ENCODE measurements at places on chromosomes 5 and 9.
A peak's percentile ranks its signal among the peaks of the same experiment; 100 is the strongest.

DNA sequence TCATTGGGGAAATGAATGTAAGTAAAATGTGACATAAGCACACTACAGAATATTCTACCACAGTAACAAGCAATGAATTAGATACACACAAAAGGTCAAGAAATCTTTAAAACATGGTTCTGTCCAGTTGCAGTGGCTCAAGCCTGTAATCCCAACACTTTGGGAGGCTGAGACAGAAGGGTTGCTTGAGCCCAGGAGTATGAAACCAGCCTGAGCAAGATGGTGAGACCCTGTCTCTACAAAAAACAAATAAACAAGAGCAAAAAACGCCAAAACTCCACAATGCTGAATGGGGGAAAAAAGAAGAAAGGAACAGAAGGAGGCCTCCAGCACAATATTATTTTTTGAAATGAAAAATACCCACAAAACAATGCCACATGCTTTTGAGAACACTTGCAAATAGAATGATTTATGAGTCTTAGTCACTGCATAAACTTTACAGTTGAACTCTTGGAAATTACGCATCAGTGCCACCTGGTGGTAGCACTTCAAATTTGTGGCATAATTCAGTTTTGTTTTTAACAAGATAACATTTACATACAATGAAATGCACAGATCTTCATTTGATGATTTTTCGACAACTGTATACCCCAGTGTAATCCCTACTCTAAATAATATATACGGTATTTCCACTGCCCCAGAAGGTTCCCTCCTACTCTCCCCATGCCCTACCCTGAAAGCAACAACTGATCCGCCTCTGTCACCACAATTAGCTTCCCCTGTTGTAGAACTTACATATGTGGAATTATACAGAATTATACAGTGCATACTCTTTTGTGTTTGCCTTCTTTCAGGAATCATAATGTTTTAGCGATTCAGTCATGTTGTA, 14.4 kb upstream of the SPINK4 start:
- DNase-seq, result peak; percentile 81

DNA sequence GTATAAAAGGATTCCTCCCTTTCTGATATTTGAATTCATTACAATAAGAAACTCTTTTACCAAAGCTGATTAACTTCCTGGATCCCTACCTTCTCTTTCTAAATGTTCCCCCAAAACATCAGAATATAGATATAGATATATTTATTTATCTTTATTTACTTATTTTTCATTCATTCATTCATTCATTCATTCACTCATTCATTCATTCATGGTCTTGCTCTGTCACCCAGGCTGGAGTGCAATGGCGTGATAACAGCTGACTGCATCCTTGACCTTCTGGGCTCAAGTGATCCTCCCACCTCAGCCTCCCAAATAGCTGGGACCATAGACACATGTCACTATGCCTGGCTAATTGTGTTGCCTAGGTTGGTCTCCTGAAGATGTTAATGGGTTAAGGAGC, 30.7 kb downstream of the GIN1 start:
- no peak for DNase-seq

GRCh38 chr5:76831110-76831452, 12.3 kb downstream of the F2RL1 start:
- no peak for DNase-seq

DNA sequence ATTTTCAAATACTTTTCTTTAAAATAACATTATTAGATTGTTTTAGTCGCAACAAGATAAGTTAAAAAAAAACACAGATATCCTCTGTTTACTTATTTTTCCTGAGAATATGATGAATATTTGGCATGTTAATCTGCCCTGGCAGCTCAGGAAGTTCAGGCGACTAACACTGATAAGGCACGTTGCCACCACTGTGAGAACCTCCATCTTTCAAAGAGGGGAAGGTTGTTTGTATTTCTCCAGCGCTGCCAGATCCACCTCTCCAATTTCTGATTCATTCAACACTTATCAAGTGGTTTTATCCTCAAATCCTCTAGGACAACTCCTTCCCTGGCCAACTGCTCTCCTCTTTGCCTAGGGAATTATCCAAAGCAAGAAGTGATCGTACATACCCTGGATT, 21.8 kb downstream of the CTNNAL1 start:
- no peak for DNase-seq

GRCh38 chr5:74073257-74073656, 447.3 kb downstream of the ARHGEF28 start:
- DNase-seq, result no peak

- no peak for DNase-seq
These were observed 1.7 kb downstream of the FOXD1 start for GRCh38 chr5:73446631-73447529.

GRCh38 chr5:119411361-119412278, 40.7 kb upstream of the HSD17B4 start:
- peak; percentile 86 for DNase-seq

GRCh38 chr9:34140853-34141252, 14.4 kb upstream of the DCAF12 start:
- no peak for DNase-seq

GRCh38 chr9:16205455-16205854, 652.6 kb downstream of the CCDC171 start:
- DNase-seq, result no peak

DNA sequence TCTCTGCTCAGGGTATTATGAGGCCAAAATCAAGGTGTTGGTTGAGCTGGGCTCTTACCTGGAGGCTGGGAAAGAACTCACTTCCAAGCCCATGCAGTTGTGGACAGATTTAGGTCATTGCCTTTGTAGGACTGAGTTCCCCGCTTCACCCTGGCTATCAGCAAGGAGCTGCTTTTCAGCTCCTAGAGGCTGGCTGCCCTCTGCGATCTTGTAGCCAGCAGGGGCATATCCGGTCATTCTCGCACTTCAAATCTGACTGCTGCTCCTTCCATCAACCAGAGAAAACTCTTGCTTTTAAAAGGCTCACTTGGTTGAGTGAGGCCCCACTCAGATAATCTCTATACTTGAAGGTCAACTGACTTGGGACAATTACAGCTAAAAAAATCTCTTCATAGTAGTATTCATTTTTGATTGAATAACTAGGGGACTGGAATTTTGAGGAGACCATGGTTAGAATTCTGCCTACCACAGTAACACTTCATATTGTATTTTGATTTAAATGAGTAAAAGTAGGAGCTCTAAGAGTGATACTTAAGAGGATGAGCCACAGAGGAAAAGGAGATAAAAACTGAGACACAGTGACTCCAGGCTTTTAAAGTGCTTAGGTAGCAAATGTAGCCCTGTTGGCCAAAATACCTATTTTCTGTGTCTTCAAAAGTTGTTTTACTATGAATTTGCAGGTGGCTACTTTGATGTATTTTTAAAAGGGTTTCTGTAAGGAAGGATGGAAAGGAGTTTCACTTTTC, 137.4 kb downstream of the CD180 start:
- DNase-seq, result no peak

DNA sequence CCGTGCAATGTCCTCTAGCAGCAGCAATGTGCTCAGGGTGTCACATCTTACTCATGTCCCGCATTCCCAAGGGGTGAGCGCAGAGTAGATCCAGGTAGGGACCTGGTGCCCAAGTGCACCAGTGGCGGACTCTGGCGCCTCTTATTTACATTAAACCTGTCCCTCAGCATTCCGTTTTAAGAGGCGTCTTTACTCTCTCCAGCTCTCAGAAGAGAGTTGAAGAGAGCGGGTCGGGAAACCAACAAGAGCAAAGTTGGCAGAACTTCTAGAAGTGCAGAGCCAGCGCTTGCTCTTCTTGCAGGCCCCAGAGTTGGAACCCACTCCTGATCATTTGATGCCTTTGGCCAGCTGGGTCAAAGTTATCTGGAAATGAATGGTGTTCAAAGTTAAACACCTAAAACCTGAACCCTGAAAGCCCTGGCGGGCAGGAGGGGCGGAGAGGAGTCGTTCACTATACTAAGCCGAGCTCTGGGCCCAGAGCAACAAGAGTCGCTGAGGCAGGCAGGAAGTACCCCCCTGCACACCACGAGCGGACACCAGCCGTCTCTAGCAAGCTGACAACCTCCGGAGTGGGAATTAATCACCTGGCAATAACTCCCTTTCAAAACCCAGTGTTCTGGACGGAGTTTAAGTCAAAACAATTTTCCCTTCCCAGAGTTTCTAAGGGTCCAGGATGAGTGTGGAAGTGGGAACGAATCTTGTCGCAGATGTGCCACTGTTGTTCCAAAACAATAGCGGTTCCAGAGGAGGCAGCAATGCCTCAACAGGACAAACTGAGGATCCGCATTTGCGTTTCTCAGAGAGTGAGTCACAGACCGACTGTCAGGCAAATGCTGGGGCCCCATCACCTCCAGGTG, 122.8 kb downstream of the TMEM161B start:
- no peak for DNase-seq

DNA sequence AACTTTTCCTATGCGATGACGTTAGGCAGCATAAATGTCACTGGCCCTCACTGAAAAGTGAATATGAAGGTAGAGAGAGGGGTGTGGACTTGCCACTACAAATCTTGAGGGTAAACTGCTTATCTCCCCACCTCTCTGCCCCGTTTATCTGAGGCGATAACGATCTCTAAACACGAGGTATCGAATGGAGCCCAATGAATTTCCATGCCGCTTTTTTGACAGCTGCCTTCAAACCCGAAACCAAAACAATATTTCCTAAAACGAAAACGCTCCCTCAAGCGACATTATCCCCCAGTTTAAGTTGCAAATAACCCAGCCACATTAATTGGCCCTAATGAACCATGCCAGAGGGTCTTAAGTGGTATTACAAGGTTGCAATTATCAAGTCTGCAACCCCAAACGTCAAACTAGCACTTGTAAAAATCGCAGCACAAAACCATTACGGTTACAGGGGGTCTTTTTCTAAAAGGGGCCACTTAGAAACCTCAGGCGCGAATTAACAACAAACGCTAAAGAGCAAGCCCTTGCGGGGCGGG, 1.4 kb downstream of the NR3C1 start:
- DNase-seq, result no peak

Measured in hematopoietic multipotent progenitor cell treated with erythropoietin and hydrocortisone succinate and interleukin-3 and kit ligand, for 15 days (in vitro differentiated cells).